ENCODE measurements at places on chromosomes 12 and 14.
A peak's percentile ranks its signal among the peaks of the same experiment; 100 is the strongest.

DNA sequence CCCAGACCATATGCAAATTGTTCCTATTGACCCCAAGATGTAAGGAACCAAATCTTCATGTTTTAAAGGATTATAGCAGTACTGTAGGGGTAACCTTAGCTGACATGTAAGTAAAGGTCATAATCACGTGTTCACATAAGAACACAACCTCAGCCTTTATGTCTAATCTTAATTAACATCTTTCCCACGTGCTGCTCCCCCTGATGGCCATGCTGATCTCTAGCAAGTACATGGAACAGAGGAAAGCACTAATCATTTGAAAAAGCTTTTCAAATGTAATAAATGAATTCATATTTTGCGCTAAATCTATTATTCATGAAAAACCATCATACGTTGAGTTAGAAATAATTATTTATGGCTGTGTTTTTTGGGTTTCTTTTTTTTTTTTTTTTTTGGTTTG, 30.5 kb upstream of the ITPR2 start:
- no peak for DNase-seq

DNA sequence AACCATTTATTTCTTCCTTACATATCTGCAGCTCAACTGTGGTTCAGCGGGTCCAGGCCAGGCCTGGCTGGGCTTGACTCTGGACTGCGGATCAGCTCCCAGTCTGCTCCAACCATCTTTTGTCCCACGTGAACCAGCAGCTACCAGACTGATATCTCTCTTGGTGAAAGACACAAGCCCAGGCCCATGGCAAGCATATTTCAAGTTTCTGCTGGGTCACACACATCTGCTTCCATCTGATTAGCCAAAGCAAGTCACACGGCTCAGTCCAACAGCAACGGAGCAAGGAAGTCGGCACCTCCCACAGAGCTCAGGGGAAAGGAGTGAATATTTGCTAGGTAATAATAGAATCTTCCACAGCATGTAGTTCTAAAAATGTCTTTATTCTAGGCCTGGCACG, 24.7 kb upstream of the MARK3 start:
- no peak for DNase-seq

GRCh38 chr14:22572562-22573058, 16.4 kb downstream of the DAD1 start:
- no peak for DNase-seq

GRCh38 chr12:5773550-5773949, 171.5 kb downstream of the ANO2 start:
- no peak for DNase-seq

DNA sequence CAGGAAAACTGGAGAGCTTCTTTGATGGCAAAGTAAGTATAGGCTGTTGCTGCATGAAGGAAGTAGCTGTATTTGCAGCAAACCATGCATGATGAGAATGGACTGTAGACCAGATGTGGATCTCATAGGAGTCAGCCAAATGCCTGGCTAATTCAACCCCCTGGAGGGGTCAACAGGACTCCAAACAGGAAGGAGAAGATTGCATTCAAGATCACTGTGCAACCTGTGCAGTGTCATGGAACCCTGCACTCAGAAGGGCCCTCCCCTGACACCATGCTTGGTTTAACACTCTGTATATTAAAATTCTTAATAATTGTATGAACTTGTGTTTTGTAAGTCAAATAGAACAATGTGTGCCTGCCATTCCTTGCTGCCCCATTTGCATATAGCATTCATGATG, 225.1 kb upstream of the FSCB start:
- no peak for DNase-seq

DNA sequence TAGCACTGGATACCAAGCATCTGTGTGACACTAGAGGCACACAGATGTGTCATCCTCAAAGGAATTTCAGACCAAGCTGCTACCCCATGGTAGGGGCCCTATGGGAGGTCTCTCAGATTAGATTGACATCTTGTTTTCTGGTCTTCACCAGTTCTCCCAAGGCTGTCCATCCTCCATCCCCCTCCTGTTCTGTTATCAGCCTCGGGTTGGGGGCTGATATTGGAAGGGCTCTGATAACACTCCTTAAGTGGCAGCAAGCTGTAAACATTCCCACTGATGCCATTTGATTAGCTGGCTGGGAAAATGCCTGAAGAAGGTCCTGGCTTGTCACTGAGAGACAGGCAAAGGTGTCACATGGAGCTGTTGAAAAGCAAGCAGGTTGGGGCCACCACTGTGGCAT, 185.9 kb upstream of the RBM19 start:
- DNase-seq = no peak

DNA sequence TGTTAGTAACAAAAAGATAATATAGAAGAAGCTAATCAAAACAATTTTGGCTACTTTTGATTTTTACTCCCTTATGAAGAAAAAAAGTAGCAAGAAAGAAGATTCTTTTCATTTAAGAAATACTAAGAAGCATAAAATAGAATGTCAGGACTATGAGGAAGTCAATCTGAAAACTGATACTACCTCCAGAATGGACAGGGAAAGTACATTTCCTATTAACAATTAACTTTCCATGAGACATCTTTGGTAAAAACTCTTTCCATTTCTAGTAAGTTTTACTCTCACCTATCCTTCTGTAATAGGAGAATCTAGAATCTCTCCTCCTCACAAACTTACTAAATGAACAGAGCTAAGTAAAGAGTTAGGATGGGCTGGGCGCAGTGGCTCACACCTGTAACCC, 51.3 kb upstream of the NPFF start:
- DNase-seq = no peak

GRCh38 chr12:22250762-22251161, 83.7 kb downstream of the ST8SIA1 start:
- no peak for DNase-seq

GRCh38 chr12:127519779-127520178, 747.2 kb upstream of the TMEM132C start:
- no peak for DNase-seq

DNA sequence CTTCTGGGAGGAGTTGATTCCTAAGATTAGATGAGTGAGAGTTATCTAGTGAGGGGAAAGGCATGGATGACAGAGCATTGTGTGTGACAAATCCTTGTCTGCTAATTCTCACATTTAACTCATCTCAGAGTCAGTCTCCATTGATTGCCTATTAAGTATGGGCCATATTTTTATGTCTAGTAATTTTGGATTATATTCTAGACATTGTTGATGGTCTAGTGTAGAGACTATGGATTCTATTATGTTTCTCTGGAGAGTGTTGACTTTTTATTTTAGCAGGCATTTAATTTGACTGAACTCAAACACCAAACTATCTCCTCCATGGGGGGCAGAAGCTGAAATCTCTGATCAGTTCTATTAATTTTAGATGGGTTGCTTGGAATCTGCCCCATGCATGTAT, 114.4 kb downstream of the CACNA1C start:
- DNase-seq = no peak

- no peak for DNase-seq
Measured at GRCh38 chr12:68271346-68271745, 17.9 kb upstream of the IL22 start.

DNA sequence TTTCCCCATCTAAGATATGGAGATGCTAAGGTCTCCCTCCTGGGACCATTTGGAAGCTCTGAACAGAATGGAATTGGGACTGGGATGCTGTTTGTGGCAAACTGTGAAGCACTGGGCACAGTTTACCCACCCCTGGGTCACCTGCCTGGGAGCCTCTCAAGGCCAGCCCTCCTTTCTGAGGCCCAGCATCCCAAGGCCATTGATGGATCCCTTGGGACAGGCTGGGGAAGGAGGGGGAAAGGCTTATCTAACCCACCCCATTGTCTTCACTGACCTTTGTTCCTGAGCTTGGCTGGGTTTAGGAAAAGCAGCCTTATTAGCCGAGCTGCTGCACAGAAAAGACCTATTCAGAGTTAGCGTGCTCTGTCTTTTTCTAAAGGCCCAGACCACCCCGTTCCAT, 5.2 kb downstream of the CCDC85C start:
- no peak for DNase-seq

DNA sequence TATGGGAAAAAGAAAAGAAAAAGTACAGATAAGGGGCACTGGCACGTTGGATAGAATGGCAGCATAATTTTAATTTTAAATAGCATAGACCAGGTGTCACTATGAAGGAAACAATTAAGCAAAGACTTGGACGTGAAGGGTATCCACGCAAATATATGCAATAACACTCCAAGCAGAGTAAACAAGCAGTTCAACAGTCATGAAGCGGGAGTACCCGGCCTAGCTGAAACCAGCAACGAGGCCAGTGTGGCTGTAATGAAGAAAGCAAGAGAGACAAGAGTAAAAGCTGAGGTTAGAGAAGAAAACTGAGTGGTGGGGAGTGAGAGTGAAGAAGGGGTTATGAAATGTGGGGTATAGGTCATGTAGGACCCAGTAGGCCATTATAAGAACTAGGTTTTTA, 85.4 kb downstream of the BCL2L14 start:
- DNase-seq = no peak

GRCh38 chr12:63302941-63303536, 152.0 kb upstream of the AVPR1A start:
- DNase-seq = no peak

- no peak for DNase-seq
Measured at GRCh38 chr12:6613015-6613775, 6.0 kb upstream of the CHD4 start.

GRCh38 chr12:7441216-7441615, 2.7 kb downstream of the CD163L1 start:
- no peak for DNase-seq

GRCh38 chr12:104165801-104166200, 27.8 kb upstream of the NFYB start:
- DNase-seq = no peak

- no peak for DNase-seq
Measured at GRCh38 chr12:2329661-2330210, 276.9 kb downstream of the CACNA1C start.

DNA sequence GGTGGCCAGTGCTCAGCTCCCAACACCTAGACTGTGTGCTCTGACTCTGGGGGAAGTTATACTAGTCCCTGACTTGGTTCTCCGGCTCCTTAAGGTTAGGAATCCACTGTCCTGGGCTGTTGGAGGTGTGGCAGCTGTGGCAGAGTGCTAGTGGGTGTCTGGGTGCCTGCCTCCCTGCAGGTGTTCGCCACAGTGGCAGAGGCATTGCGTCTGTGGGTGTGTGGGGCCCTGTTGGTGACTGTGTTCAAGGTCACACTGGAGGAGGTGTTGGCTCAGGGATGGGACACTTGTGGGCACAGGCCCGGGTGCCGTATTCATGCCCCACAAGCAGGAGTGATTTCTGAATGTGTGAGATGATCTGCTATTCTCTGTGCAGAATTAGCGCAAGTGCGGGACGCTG, 467.4 kb downstream of the TMEM121 start:
- DNase-seq = no peak

DNA sequence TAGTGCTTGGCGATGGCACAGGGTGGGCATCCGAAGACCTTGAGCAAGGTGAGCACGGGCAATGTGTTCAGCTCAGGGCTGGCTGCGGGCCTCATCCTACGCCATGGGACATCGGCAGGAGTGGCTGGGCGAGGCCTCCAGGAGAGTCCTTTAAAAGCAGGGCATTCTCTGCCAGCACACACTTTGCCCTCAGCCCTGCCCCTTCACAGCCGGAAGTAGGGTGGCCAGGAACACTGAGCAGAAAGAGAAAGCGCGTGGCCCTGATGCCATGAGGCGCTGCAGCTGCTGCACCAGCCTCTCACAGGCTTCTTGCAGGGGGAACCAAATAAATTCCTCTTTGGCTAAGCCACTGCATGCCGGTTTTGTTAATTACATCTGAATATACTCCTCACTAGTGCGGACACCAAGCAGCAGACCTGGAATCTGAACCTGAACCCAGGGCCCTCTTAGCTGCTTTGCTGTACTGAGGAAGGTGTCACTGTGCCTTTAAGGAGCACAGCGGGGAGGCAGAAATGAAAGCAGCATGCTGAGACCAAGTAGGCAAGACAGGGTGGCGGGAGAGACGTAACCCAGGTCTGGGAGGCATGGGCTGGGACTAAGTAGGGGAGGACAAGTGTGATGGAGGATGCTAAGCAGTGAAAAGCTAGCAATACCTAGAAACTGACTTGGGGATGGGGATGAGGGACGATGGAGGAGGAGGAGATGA, 155.2 kb downstream of the TTC7B start:
- DNase-seq = no peak

GRCh38 chr12:129599406-129599805, 304.4 kb downstream of the TMEM132D start:
- DNase-seq = no peak

DNA sequence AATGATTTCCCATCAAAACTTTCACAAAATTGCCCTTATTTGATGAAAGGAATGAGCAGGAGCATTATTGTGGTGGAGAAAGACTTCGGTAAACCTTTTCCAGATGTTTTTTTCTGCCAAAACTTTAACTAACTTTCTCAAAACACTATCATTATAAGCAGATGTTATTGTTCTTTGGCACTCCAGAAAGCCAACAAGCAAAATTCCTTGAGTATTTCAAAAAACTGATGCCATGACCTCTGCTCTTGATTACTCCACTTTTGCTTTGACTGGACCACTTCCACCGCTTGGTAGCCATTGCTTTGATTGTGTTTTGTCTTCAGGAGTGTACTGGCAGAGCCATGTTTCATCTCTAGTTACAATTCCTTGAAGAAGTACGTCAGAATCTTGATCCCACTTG, 29.7 kb upstream of the RAB21 start:
- no peak for DNase-seq

DNA sequence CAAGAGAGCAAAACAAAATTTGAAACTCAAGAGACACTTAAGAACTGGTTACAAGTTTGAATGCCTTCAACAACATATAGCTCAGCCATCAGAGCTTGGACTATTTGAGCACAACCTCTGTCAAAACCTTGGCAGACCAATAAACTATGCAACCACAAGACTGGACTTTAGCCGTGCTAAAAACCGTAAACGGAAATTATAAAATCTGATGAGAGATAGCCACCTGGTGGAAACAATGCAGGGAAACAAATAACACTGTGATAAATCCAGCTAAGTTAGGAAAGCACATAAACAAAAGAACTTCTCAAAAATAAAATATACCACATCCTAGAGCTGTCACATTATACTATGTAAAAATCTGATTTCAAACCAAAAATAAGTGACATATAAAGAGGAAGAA, 1074.2 kb upstream of the NOVA1 start:
- no peak for DNase-seq

- DNase-seq = peak; percentile 45
Measured at GRCh38 chr12:124036657-124037109, 63.7 kb downstream of the ZNF664 start.

GRCh38 chr12:121443193-121443870, 43.4 kb downstream of the RNF34 start:
- DNase-seq = peak; percentile 95

- no peak for DNase-seq
Measured at GRCh38 chr14:75068294-75069120, 934 bp upstream of the ZC2HC1C start.

- no peak for DNase-seq
Measured at GRCh38 chr12:7154901-7155470, 24.8 kb downstream of the CLSTN3 start.

DNA sequence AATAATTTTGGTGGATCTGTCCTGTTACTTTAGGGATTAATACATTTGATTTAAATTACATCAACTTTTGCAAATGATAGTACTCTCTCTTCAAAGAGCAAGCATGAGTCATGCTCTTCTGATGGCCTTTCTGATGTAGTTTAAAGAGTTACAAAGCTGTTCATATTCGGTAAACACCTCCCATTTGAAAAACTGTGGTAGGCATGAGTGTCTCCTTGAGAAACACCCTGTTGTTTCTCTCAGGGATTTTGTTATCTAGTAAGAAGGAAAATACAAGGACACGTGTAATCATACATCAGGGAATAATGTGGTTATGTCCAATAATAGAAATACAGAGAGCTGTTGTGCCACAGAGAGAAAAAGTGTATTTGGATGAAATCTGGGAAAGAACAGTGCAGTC, 53.3 kb upstream of the E2F7 start:
- no peak for DNase-seq

Measured in GM12891 (cell line).